CD4-positive, alpha-beta T cell treated with Interleukin-4 for 4 hours (primary cell): ENCODE measurements at places on chromosomes 11 and 22.

GRCh38 chr22:46614025-46614931 lies 5.9 kb upstream of the GRAMD4 start:
- DNase-seq, result peak; percentile 85

DNA sequence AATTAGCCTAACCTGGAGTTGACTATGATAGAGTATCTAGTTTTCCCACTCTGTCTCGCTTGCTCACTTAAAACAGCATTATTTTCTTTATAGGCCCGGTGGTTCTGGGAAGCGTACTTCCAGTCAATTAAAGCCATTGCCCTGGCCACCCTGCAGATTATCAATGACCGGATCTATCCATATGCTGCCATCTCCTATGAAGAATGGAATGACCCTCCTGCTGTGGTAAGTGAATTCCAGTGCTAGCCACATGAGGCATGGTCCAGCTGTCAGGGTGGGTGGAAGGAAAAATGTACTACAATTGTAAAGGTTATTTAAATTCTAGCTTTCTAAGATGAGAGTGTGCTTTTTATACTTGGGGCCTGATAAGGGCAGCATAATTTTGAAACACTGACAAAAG lies 76.0 kb downstream of the EXT2 start:
- DNase-seq, result no peak

- peak; percentile 48 for DNase-seq
Observed at GRCh38 chr22:26610072-26610958, 7.5 kb downstream of the CRYBB1 start.

DNA sequence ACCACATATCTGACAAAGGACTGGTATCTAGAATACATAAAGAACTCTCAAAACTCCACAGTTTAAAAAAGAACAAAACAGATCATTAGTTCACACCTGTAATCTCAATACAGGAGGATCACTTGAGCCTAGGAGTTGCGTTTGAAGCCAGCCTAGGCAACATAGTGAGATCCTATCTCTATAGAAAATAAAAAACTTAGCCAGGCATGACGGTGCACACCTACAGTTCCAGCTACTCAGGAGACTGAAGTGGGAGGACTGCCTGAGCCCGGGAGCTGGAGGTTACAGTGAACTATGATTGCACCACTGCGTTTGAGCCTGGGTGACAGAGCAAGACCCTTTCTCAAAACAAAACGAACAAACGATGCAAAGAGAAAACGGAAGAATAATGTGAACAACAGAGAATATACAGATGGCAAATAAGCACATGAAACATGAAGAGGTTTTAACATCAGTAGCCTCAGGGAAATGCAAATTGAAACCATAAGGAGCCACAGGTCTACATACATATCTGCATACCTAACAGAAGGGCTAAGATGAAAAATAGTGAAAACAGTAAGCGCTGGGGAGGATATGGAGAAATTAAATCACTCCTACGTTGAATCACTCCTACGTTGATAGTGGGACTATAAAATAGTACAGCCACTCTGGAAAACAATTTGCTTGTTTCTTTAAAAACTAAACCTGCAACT lies 70.7 kb downstream of the DGCR2 start:
- no peak for DNase-seq

DNA sequence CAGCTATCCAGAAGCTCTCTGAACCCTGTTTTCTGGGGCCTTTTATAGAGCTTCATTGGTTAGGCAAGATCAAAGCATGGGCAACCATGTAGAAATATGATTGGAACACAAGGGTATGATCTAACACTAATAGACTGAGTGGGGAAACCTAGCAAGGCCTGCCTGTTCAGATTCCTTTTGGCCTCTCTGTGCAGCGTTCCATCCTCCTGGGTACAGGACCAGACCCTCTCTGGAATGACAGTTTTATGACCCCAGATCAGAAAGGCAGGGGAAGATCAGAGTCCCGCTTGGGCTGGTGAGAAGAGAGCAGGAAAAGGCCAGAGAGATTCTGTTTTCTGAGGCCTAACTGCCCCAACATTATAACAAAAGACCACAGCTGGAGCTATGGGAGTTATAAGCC lies 36.7 kb upstream of the VWA5A start:
- DNase-seq, result no peak

GRCh38 chr11:7673724-7674434 lies 579 bp upstream of the CYB5R2 start:
- DNase-seq, result no peak

GRCh38 chr11:69316956-69317355 lies 23.0 kb downstream of the MYEOV start:
- DNase-seq, result no peak

GRCh38 chr11:101668236-101668635 lies 84.4 kb upstream of the TRPC6 start:
- no peak for DNase-seq

GRCh38 chr11:116611998-116612620 lies 160.7 kb downstream of the BUD13 start:
- no peak for DNase-seq

DNA sequence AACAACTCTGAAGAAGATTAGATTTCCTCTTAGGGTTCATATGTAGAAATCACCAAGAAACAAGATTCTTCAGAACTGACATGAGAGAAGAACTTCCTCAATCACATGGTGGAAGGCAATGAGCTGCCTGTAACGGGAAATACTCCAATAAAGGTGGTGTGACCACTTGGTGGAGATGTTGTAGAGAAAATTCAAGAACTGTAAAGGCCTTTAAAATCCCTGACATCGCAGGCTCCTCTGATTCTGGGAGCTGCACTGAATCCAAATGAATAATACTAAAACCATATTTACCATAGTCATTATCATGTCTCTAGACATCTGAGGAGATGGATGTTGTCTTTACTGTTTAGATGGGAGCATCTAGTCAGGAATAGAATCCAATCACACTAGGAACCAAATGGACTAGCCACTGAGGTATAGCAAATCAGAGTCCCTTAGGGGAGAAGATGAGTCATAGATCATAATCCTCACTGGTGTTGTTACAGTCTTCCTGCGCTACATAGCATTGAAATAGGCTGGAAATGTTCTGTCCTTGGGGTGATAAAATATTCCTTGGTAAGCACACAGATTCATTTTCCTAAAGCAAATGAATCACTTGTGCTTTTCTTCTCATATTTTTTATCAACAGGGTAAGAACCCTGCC lies 321.6 kb upstream of the TENM4 start:
- no peak for DNase-seq

DNA sequence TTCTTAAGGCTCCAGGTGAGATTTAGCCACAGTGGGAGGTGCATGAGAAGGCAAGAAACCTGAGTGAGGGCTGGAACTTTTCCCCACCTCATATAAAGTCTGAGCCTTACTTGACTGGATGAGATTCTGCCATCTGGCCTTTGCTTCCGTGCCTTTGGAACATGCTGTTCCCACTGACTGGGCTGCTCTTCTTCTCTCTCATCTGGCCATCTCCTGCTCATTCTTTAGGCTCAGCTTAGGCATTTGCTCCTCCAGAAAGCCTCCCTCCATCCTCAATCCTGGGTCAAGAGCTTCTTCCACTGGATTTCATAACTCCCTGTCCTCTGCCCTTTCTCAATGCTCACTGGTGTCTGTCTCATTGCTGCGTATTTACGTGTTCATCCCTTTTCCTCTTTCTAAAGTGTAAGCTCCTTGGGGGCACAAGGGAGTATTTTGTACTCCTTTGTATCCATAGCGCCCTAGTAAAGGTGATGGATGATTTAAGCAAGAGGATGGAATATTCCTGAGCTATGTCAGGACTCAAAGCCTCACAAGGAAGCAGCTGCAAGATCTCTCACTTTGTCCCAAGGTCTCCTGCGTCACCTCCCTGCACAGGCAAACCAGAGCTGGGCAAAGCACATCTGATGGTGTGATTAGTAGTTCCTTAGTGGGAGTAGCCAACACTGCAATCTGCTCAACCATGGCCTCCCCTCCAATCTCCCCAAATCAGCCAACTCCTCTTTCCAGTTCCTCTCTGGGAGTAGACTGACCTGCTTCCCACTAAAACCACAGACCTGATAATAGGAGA lies 15.3 kb downstream of the HSPA8 start:
- DNase-seq, result no peak

DNA sequence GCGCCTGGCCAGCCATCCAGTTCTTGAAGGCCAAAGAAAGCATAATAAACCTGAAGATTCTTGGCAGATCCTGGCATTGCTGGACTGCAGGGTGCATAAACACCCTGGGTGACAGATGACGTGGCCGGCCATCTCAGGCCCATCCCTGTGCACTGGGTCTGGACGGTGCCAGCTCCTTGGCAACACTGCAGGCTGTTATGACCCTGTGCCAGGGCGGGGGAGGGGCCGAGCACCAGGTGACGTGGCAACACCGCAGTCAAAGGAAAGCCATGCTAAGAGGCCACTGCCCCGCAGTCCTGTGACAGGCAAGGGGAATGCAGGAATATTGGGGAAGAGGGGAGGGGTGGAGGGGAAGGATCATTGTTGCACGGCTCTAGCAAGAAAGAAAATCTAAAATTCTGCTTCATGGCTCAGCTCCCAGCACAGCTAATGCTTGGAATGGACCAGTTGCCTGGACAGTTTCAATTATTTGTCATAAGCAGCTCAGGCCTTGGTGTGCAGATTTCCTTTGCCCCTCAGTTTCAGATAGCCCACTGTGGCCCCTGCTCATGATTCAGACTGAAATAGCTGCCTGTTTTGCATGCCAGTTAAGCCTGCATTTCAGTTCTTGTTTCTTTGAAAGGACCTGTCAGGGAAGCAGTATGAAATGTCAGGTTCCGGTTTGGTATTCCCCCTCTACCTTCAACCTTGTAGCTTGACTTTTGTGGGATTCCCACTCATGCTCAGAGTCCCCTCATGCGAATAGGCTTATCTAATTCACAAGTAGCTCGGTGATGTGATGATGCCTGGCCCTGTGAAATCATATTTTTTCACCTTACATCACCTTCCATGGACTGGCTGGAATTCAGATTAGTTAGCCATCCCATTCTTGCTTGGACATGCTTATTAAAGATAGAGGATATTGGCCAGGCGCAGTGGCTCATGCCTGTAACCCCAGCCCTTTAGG lies 29.7 kb upstream of the DDX6 start:
- DNase-seq, result peak; percentile 15

DNA sequence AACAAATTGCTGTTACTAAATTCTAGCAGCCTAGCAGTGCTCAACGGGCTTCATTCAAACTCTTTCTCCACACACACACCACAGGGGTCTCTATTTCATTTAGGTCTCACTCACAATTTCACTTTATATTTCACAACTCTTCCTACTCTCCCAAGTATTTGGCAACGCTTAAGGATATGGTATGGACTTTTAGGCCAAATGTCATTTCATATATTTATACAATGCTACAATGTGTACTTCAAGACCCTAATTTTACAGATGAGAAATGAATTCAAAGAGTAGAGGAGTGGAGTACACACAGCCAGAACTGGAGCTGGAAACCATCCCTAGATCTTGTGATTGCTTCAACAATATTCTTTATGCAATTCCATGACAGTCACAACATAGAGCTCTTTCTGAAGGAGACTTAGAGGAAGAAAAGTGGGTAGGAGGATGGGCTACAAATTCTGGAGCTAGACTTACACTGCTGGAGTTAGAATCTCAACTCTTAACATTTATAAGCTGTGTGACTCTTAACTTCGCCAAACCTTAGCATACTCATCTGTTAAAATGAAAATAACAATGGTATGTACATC lies 2.5 kb upstream of the MS4A13 start:
- no peak for DNase-seq

GRCh38 chr22:29148826-29149225 lies 56.9 kb upstream of the EMID1 start:
- DNase-seq, result no peak

GRCh38 chr22:19705181-19705934 lies 8.9 kb upstream of the SEPTIN5 start:
- no peak for DNase-seq

GRCh38 chr11:126702165-126702720 lies 298.3 kb downstream of the KIRREL3 start:
- DNase-seq, result no peak

DNA sequence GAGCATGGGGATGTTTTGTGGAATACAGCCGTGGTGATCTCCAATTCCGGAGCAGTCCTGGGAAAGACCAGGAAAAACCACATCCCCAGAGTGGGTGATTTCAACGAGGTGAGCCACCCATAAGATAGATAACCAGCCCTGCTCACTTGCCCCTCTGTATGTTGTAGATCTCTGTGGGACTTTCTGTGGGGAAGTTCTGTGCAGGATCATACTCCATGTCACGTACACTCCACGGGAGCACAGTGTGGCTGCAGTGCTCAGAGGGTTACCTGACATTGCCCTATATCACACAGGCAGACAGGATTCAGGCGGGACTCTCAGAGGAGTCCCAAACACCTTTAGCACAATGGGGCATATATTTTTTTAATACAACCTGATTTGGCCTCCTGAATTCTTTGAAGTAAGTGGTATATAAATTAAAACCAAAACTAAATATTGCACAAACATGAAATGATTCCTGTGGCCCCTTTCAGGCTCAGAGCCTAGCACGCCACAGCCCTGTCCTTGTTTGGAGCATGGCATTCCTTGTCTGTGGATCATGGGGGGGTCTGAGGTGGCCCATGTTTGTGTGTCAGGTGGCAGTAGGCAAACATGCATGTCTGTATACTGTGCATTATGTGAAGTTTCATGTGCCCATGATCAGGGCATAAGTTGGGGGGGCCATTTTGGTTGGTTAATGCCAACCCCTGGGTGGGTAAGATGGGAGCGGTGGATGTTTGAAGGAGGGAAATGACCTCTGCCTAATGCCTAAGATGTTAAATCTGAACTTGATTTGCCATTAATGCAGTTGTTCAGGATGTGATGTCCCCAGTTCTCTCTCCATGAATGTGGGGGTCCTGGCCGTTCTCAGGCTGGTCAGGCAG lies 18.5 kb downstream of the UPB1 start:
- DNase-seq, result no peak

GRCh38 chr11:19631712-19632498 lies 80.7 kb upstream of the NAV2 start:
- no peak for DNase-seq

GRCh38 chr22:23218867-23219251 lies 38.5 kb downstream of the BCR start:
- no peak for DNase-seq

DNA sequence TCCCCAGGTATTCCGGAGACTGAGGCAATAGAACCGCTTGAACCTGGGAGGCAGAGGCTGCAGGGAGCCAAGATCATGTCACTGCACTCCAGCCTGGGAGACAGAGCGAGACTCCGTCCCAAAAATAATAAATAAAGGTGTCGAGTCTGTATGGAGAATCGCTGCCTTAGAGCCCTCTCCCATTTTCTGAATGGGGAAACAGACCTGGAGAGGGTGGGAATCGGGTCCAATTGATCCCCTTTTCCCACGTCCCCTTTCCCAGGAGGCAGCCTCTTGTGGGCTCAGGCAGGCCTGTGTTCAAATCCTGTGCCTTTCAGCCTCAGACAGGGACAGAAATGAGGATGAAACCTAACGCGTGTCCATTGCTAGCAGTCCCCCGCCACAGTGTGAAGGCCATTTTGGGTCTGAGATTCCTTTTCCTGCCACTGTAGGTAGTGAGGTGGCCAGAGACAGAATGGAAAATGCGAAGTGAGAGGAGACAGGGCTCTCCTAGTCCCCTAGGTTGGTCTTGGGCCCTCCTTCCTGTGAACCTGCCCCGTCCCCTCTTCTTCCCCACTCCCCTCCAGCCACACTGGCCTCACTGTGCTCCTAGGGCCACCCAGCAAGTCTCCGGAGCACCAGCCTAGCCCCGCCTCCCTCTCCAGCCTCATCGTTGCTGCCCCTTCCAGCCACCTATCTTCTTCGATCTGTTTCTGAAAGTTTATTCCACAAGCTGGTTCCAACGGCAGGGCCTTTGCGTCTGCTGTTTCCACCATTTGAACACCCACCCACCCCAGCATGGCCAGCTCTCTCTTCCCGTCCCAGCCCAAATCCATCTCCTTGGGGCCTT lies 2.7 kb upstream of the POLDIP3 start:
- DNase-seq, result no peak
